ENCODE measurements at places on chromosomes 3 and 15. TPM values are rescaled to one million over a fixed set of nuclear protein-coding genes. Genes with fewer than 3 reads are reported as not detected.

GRCh38 chr3:152830245-152830644 is 4.7 kb upstream of the P2RY1 start:
- DNase-seq, result no peak

GRCh38 chr3:183315739-183316138 is 62.7 kb downstream of the B3GNT5 start:
- no peak for DNase-seq

The MOBP gene
- not detected for total RNA-seq

DNA sequence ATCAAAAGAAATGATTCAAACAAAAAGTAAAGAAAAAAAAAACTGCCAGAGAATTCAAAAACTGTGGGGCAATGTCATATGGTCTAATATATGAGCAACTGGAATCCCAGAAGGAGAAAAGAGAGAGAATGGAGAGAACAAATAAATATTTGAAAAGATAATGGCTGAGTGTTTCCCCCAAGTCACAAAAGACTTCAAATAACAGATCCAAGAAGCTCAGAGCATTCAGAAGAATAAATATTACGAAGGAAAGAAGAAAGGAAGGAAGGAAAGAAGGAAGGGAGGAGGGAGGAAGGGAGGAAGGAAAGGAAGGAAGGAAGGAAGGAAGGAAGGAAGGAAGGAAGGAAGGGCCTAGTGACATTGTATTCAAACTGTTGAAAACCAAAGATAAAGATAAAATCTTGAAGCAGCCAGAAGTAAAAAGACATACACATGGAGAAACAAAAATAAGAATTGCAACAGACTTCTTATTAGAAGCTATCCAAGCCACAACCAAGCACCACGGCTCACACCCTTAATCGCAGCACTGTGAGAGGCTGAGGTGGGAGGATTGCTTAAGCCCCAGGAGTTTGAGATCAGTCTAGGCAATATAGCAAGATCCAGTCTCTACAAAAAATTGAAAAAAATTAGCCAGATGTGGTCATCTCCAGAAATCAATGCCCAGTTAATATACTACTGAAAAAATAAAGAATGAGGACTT is 118.9 kb upstream of the IGSF10 start:
- DNase-seq, result no peak

DNA sequence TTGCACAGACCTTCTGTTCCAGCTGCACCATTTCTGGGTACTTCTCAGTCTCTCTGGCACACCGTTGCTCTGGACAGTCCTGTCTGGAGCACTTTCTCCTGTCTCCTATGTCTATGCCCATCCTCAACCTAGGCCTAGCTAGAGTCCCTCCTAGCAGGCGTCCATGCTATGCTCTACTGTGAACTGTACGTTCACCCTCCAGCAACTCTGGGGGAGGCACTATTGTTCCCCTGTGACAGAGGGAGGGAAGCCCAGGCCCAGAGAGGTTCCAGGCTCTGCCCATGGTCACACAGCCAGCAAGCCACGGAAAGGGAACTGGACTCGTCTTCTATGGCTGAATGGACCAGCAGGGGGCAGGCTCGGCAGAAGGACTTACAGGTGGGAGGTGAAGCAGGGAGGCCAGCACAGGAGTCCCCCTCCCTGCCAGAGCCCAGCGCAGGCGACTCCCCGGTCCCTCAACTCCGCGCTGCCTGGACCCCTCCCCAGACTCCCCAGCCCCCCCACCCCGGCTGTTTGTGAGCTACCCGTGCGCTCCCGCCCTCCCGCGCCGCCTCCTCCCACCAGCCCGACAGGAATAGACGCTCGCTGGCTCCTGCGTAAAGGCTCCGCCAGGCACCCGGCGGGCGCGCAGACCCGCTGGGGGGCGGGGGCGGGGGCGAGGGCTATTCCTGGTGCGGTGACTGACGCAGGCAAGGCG is 1.7 kb upstream of the LINGO1 start:
- peak; percentile 66 for DNase-seq

DNA sequence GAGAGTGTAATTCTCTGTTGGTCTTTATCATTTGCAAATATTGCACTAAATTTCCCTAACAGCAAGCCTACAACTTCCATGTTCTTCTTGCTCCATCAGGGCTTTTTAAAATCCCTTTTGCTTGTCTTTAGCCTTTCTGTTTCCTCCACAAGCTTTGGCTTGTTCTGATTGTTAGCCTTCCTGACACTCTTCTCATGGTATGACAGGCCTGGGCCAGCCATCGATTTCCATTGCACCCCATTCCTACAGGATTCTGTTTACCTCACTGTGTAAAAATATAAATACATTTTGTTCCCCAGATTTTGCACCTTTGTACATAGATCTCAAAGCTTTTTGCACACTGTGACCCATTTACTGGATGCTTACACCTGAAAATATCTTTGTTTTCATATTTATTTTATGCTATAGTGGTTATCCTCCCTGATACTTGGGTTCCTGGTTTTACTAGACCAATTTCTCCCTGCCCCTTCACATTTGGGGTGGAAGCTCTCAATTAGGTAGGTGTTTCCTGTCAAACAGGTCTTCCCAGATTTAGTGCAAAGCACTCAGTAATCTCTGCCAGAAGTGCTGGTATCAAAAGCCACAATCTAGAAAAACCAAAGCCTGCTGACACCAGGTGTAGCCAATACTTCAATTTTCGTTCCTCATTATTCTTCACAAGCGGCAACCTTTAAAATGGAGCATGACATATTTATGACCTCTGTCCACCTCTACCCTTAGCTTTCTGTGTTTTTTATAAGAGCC is 57.9 kb upstream of the PPP2R3A start:
- no peak for DNase-seq

DNA sequence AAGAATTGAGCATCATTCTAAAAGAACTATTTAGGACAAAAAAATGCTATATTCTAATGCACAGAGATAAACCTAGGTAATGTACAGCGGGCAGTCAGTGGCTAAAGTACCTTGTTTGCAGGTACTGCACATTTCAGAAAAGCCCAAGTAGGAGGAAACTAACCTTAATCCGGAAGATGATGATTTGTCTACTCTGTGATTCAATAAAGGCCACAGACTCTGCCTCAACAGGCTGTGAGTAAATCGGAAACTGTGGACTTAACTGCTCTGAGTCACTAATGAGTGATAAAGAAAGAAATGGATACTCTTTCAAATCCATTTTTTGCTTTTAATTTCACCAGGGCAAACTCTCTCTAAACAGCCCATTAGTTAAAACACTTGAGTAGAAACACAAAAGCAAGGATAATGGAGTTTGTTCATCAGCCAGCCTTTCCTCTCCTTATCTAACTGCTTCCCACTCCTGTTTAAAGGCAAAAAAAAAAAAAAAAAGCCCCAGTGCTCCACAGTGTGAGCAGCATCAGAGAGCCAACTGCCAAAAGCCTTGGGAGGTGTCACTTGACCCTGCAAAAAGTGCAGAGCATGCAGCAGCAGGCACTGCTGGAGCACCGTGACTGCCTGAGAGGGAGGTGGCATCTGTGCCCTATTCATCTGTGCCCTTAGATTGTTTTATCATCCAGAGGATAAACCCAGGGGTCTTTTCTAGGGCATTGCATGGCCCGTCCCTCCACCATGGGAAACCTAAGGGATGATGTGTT is 187.7 kb downstream of the SATB1 start:
- no peak for DNase-seq

- DNase-seq, result no peak
Observed at GRCh38 chr3:13537909-13538296, 11.0 kb upstream of the FBLN2 start.

- no peak for DNase-seq
Observed at GRCh38 chr3:197076415-197076814, 46.8 kb upstream of the MELTF start.

GRCh38 chr15:36239509-36239908 is 339.9 kb upstream of the CDIN1 start:
- DNase-seq, result no peak

The ANKRD34C gene
- total RNA-seq, result not detected

- no peak for DNase-seq
Observed at GRCh38 chr3:18134386-18135059, 290.6 kb downstream of the SATB1 start.

The C3orf20 gene
- total RNA-seq, result not detected

The ANKUB1 gene
- not detected for total RNA-seq

DNA sequence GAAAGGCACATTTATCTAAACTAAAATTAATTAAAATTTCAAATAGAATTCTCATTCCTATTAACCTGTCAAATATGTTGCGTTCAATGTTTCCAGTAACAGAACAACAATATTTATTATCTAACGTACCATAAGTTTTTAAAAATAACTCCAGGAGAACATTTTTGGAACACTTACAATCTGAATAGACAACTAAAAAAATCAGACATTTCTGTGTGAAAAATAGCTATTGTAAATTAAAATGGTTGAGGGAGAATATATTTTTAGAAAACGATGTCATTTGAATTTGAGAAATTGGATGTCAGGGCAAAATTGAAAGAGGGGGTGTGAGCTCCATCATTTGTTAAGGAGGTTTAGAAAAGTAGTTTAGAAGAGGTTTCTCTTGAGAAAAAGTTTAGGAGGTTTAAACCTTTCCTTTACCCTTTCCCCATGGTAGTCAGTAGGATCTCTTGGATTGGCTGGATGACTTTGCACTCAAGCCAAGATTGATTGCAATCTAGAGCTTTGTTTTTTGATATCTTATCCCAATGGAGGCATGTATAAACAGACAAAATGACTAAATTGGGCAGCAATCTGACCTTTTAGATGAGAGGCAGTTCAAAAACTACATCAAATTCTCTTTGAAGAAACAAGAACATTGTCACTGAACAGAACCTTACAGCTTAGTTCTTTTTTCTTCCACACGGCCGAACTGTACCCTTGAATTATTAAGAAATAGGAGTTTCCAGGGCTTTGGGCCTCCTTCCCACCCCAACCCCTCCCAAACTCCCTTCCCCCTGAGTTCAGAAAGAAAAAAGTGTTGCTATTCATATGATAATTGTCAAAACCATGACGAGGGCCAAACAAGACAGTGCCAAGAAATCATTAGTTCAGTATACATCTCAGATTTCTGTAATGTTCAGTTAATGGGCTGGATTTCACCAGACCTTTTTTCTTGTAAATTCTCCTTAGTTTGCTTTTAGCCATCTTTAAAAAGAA is 79.7 kb upstream of the CDIN1 start:
- no peak for DNase-seq

The PRTG gene
- total RNA-seq, result not detected

- DNase-seq, result no peak
Observed at GRCh38 chr15:81291916-81292522, 31.9 kb downstream of the STARD5 start.

DNA sequence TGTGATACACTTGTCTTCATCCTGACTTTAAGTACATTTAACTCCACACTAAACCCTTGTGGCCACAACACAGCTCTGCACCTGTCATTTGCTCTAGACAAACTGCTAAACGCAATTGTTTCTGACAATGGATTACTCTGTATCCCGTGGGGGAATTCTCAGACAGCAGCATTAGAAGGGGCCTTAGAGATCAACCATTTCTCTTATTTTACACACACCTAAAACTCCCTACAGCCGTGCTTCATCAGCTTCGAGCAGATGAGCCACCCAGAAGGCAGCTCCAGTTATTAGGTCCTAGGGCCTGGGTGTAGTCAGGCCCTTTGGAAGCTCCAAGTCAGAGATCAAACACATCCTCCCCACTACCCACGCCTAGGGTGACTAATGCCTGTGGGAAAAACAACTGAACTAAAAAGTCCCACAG is 1.3 kb upstream of the IL12A start:
- DNase-seq, result no peak

DNA sequence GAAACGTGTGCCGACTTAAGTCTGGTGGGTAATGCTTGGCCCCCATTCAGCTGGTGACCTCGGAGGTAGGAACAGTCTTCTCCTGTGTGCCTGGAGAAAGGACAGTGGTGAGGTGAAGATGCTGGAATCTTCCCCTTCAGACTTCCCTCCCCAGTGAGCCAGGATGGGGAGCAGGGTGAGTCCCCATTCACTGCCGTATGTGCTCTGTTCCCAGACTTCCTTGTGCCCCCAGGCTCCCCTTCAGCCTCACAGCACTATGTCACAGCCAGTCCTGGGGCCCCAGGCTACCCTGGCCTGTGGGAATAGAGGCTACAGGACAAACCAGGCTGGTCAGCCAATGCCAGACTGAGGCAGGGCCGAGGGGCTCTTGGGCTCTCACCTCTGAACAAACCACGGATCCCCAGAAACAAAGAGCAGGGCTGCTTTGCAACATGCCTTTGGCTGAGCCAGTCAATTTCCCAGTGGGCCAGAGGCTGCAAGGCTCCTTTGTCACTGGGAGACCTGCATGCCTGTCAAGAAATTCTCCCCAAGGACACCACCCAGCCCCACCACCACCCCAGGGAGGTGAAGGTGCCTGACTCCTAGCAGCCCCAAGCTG is 31.8 kb upstream of the HHATL start:
- no peak for DNase-seq

DNA sequence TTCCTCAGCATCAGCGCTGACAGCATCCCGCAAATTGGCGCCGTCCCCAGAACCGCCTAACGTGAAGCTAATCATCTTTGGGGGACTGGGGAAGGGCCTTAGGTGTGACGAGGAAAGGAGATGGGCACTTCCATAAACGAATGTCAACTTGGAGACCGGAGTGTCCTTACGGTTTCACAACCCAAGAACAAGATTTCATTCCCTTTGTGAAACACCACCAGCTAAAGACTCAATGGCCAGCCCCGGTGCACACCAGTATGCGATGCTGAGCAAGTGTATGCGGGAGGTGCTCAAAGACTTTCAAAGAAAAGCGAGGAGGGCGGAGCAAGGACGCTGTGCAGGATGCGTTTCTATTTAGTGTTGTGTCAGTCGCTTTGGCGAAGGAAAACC is 759 bp upstream of the TTBK2 start:
- DNase-seq, result peak; percentile 65

- no peak for DNase-seq
Observed at GRCh38 chr3:72558001-72558400, 290.2 kb downstream of the SHQ1 start.

The EPHA6 gene
- not detected for total RNA-seq

The GOLGA8T gene
- not detected for total RNA-seq

The HESX1 gene
- total RNA-seq, result 0.42 TPM

- DNase-seq, result no peak
Observed at GRCh38 chr15:101444015-101444414, 45.5 kb downstream of the PCSK6 start.

The TNIK gene
- 55.2 TPM for total RNA-seq

GRCh38 chr3:157786618-157787017 is 283.4 kb upstream of the VEPH1 start:
- no peak for DNase-seq

DNA sequence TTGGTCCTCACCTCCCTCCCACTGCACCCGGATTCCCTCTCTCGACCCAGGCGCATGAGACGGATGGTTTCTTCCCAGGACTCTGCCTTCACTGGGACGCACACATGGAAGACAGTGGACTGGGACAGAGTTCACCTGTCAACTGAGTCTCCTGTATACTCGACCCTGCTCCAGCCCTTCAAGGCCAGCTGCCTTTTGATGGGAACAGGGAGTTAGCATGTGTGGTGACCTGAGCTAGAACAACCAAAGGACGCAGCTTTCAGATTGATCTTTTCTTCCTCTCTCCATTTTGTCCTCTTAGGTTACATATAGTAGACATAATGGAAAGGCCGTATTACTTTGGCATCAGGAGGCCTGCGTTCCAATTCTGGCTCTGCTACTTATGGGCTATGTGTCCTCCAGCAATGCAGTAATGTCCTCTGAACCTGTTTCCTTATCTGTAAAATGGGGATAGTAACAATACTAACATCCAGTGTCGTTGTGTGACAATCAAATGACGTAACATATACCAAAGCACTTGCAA is 94.1 kb downstream of the PEX5L start:
- no peak for DNase-seq

The LMCD1 gene
- total RNA-seq, result 0.99 TPM

- DNase-seq, result no peak
Observed at GRCh38 chr15:85693277-85693676, 101.4 kb downstream of the KLHL25 start.

GRCh38 chr15:39628546-39629257 is 47.8 kb downstream of the THBS1 start:
- DNase-seq, result no peak

GRCh38 chr3:16142350-16143025 is 32.0 kb upstream of the GALNT15 start:
- DNase-seq, result no peak

The DUOXA1 gene
- not detected for total RNA-seq
